Fibroblast of the aortic adventitia (primary cell): ENCODE measurements at places on chromosomes 2 and 18. TPM values are rescaled to one million over a fixed set of nuclear protein-coding genes. Genes with fewer than 3 reads are reported as not detected.

Gene TBR1
- not detected in 2 replicates for total RNA-seq

DNA sequence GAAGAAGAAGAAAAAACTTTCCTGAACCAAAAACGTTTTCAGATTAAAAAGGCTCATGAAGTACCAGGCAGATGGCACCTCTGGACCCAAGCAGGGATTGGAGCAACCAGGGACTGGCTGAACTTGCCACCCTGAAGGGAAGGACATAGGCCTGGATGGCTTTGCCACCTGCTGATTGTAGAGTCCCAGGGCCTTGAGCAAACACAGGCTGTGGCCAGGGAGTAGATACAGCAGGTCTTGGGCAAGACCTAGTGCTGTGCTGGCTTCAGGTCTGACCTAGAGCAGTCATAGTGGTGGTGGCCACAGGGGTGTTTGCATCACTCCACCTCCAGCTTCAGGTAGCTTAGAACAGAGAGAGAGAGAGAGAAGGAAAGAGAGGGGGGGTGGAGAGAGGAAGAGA is 231.5 kb upstream of the FBXO11 start:
- DNase-seq: no peak

GRCh38 chr2:844715-845114 is 105.9 kb upstream of the SNTG2 start:
- DNase-seq: no peak

Gene SLC4A5
- 0.25 and 0.45 TPM in 2 replicates for total RNA-seq

Gene SH3BP4
- total RNA-seq: 32.2 and 49.7 TPM in 2 replicates

DNA sequence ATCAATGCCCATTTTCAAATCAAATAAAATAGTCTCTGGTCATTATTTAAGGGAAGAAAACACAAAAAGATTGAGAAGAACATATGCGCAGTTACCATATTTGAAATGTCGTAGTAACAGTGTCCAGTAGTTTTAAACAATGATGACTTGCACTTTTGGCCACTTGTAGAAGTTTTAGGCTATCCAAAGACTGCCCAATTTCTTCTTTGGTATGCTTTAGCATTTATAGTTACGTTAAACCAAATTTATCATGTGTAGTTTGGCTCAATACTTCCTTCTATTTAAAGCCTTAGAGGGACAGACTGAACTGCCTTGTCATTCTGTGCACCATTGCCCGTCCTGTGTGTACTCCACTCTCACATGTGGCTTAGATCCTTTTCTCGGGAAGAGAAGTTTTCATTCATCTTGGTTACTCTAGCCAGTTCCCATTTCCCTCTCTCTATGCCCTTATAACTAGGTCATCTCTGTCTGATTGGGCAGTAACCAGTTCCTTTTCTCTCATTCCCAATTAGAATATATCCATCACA is 84.8 kb upstream of the TTN start:
- no peak for DNase-seq

DNA sequence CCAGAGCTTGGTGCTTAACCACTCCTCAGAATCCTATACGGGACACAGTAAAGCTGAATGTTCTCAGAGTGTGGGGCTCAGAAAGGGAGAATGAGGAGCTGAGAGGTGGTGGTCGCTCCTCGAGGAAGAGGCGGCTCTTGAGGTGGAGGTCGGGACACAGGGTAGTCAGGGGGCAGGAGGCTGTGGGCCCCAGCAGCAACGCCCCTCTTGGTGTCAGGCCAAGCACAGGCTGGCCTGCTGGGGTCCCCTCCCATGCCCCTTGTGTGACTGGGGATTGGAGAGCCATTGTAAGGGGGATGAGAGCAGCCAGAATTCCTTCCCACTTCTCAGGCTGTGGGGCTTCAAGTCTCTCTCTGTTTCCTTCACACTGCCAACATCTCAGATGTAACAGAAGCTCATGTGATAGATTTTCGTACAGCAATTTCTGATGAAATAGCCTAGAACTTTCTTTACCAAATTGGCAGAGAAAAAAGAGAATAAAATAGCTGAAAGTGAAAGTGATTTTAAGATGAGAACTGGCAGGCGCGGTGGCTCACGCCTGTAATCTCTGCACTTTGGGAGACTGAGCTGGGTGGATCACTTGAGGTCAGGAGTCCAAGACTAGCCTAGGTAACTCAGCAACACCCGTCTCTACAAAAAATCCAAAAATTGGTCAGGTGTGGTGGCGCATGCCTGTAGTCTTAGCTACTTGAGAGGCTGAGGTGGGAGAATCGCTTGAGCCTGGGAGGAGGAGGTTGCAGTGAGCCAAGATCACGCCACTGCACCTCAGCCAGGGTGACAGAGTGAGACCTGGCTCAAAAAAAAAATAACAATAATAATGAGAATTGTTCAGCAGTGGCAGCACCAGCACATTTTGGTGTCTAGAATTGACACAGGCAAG is 61.1 kb upstream of the RPL31 start:
- peak; percentile 44 for DNase-seq

Gene ANKRD30B
- 0.36 and 2.7 TPM in 2 replicates for total RNA-seq

DNA sequence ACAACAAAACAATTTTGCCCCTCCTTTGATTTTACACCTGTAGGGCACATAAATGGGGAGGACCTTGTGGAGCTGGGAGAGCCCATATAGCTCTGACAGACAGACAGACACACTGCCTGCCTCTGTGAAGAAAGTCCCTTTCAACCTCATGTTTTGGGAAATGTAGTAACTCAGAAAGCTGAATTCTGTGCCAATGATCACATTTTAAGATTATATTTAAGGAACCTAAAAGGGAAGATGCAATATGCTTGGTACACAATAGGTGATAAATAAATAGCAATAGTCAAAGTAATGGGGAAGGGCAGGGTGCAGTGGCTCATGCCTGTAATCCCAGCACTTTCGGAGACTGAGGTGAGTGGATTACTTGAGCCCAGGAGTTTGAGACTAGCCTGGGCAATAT is 446.4 kb upstream of the ID2 start:
- no peak for DNase-seq

GRCh38 chr2:198040835-198041234 is 236.4 kb downstream of the PLCL1 start:
- no peak for DNase-seq

Gene CCDC85A
- total RNA-seq: 0.45 and 1.8 TPM in 2 replicates

DNA sequence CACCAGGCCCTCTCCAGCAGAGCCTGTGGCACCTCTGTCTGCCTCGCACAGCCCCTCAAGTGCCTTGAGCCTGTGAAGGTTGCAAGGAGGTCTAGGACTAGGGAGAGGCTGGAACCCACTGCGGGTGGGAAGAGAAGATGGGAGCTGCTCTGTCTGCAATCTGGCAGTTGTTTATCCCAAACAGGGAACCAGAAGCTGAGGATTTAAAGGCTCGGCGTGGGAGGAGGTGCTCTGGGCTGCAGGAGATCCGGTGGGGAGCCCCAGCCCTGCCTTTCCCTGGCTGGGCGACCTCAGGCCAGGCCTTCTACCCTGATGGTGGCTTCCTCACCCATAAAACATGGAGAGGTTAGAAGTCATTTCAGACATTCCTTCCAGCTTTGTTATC is 174.1 kb downstream of the SMAD7 start:
- DNase-seq: no peak

GRCh38 chr2:74226648-74227213 is 28.3 kb downstream of the MTHFD2 start:
- DNase-seq: peak; percentile 26

DNA sequence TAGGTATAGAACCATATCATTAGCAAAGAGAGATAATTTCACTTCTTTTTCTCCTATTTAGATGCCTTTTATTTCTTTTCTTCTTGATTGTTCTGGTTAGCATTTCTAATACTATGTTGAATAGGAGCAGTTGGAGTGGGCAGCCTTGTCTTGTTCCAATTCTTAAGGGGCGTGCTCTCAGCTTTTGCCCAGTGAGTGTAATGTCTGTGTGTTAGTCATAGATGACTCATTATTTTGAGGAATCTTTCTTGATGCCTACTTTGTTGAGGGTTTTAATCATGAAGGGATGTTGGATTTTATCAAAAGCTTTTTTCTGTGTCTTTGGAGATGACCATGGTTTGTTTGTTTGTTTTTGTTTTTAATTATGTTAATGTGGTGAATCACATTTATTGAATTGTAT is 1453.1 kb upstream of the SLC39A10 start:
- DNase-seq: no peak

GRCh38 chr2:88831792-88832248 is 140.3 kb downstream of the RPIA start:
- peak; percentile 22 for DNase-seq

GRCh38 chr18:12328179-12328823 is 20.3 kb downstream of the TUBB6 start:
- DNase-seq: no peak

- DNase-seq: no peak
These were observed 34.5 kb downstream of the BCL2 start for GRCh38 chr18:63284827-63285733.

GRCh38 chr2:163735685-163736432 is at the start of gene FIGN:
FIGN (minus strand) TSS chr2:163736008; CDS start chr2:163734927, 1,081 bp downstream.
- peak; percentile 96 for DNase-seq

Gene SLC5A7
- total RNA-seq: not detected in 2 replicates

- DNase-seq: no peak
These were observed 102.3 kb downstream of the NRXN1 start for GRCh38 chr2:50929661-50930060.

GRCh38 chr18:23812546-23813440 is 123.5 kb downstream of the LAMA3 start:
- peak; percentile 59 for DNase-seq
